Stimulated activated CD4-positive, alpha-beta T cell treated with anti-CD3 and anti-CD28 coated beads, Interleukin-15, amount 100 ng/mL, for 24 hours (primary cell): ENCODE measurements at places on chromosomes 13 and 19.

DNA sequence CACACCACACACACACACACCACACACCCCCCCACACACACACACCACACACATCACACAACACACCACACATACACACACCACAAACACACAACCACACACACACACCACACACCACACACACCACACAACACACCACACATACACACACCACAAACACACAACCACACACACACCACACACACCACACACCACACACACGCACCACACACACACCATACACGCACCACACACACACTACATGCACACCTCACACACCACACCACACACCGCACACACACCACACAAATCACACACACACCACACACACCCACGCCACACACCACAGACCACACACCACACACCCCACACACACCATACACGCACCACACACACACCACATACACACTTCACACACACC is 83.5 kb downstream of the ZNF557 start:
- peak; percentile 7 for DNase-seq

GRCh38 chr13:34364633-34365032 is 546.7 kb downstream of the RFC3 start:
- DNase-seq, result no peak

GRCh38 chr19:30103981-30104380 is 161.9 kb downstream of the URI1 start:
- DNase-seq, result no peak

DNA sequence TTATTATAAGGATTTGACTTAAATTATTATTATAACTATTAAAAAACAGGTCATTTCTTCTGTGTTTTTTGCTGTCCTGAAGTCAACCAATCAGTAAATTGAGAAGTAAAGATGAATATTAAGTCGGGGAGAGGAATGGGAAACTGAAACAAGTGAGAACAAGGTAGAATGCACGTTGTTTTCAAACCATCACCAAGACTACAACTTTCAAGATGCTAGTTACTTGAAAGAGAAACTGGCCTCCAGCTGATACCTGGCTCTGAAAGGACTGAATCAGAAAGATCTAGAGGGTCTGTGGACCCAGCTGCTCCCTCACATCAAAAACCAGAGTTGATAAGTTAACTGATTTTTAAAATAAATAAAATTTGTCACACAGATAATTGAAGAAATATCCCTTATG is 1301.5 kb upstream of the ATXN8OS start:
- no peak for DNase-seq

DNA sequence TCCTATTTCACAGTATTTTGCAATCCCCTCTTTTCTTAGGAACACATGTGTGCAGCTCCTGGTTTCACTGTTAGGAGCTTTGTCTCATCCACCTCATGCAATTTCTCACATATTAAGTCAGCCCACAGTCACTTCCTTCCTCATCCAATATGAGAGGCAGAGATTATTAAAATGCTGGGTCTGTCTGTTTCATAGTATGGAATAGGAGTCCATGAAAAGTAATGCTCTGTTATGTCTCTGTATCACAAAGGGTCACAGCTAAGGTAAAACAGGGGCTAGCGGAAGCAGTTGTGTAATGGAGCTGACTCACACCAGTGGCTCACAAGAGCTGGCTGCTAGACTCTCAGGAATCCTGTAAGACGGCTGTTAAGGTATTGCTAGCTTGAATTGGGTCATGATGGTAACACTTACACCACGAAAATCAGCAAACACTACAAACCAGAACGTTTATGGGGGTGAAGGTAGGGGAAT is 216.5 kb downstream of the EFNB2 start:
- no peak for DNase-seq

DNA sequence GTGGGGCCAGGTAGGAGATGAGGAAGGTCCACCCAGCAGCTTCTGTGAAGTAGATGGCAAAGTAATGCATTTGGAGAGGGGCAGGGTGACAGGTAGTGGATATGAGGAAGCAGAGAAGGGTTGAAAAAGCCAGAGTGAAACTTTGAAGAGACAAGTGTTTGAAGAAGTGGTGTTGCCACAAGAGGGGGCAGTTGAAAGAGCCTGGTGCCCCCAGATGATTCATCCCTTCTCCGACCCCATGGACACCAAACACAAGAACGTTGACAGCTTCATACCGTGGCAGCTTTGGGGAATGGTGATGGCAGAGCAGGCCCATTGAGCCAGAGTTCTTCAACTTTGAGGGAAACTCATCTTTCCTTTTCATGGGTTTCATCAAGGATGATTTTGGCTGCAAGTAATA is 19.9 kb downstream of the IFNL3 start:
- no peak for DNase-seq

DNA sequence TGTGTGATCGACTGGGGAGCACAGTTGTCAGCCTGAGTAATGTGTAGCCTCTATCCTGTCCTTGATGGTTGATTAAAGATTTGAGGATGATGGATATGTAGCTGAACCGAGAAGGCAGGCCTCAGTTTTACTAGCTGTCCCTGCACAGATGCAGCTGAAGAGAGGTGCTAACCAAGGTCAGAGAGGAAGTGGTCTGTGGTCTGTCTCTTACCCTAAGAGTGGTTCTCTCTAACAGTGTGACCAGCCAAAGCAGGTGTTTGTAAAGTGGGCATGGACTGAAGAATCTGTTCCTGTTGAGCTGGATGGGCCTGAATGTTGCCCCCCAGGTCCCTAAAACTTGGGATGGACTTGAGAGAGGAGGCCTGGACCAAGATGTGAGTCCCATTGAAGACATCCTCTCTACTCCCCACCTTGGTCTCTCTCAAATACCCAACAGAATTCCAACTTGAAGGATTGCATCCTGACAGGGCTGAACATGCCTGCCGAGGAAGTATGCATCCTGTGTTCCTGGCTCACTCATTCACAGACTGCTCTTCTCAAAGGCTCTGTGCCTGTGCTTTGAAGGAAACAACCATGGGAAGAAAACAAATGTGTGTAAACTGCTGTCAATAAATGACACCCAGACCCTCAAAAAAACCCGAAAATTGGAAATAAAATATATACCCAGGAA is 223.8 kb downstream of the MAB21L1 start:
- no peak for DNase-seq

- no peak for DNase-seq
Measured at GRCh38 chr13:100751826-100752225, 77.2 kb upstream of the TMTC4 start.

- peak; percentile 57 for DNase-seq
Measured at GRCh38 chr19:13597640-13598039, 91.4 kb upstream of the CACNA1A start.

DNA sequence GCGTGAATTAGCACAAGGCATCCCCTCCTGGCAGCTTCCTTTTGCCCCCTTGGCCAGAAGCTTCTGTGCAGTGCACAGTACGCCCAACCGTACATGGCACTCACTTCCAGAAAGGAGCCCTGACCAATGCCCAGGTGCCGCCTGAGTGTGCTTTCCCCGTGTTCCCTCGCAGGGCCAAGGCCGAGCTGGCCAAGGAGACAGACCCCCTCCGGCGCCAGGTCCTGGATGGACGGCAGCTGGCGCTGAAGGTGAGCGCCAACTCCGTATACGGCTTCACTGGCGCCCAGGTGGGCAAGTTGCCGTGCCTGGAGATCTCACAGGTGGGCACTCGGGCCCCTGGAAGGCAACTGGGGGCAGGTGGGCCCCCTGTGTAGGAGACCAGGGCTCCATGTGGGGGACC is 9.4 kb upstream of the SPIB start:
- DNase-seq, result no peak

- no peak for DNase-seq
Measured at GRCh38 chr13:80329250-80329649, 11.7 kb downstream of the SPRY2 start.

- DNase-seq, result no peak
Measured at GRCh38 chr19:29708554-29709439, 6.3 kb downstream of the C19orf12 start.

- no peak for DNase-seq
Measured at GRCh38 chr19:49861107-49861506, 6.3 kb downstream of the PNKP start.

DNA sequence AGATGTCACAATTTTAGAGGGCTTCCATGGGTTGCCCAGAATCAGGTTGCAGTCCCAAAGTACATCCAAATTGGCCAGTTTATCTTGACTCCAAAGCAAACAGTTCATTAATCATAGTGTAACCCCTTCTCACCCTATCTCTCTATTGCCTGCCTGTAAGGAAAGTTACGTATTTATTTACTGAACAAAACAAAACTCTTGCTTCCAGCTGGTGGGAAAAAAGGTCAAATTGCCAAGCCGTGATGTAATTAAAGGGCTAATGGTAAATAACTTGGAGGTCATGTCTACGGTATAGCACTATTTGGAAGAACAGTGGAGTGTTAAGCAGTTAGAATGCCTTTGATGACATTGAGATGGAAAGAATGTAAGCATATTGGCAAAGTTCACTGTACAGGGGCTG is 214.0 kb downstream of the DLEU7 start:
- DNase-seq, result no peak

- peak; percentile 42 for DNase-seq
Measured at GRCh38 chr19:6518145-6518911, 12.5 kb upstream of the TNFSF9 start.

DNA sequence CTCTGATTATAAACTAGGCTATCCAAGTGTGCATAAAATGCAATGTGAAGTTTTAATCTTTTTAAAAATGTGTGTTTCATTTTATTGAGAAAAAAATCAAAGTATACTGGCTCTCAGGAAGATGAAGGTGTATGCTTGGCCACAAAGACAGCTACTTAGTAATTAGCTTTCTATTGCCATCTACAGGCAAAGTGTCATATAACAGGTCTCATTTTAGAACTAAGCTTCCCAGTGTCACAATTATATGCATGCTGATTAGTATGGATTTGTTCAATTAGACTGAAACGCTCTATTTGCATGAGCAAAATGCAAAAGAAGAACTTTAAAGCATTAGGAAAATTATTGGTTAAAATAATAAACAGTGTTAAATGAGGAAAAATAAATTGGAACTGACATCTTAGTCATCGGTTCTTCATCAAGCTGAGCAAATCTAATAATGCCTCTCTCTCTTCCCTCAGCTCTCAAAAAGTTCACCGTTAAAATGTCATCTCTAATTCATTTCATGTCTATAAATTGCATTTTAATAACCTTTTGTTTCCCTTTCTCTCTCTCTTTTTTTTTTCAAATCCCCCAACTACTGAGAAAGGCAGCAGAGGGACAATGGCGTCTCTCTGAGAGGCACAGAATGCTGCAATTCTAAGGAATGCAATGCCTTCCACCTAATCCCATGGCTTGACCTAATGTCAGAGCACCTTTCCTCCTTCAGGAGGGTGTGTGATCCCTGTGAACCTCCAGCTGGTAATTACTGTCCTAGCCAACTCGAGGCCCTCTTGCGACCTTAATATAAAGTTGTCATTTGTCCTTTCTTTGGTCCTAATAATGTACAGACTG is 313.1 kb upstream of the MAB21L1 start:
- DNase-seq, result no peak

DNA sequence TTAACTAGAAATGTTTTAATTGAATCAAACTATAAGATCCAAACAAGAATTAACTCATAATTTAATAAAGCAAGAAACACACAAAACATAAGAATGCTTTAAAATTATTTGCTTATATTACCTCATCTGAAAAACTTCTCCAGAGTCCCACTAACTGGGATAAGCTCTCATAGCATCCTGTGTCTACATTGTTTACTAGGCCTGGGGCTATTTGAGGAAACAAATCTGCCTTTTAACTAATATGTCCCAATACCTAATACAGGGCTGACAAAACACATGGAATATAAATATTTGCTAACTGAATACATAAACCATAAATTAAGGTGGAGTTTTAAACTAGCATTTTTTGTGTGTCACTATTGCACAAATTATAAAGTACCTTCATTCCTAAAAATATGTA is 1399.8 kb upstream of the SLC10A2 start:
- DNase-seq, result no peak

GRCh38 chr19:19531951-19532805 is 3.5 kb downstream of the YJEFN3 start:
- DNase-seq, result peak; percentile 89

DNA sequence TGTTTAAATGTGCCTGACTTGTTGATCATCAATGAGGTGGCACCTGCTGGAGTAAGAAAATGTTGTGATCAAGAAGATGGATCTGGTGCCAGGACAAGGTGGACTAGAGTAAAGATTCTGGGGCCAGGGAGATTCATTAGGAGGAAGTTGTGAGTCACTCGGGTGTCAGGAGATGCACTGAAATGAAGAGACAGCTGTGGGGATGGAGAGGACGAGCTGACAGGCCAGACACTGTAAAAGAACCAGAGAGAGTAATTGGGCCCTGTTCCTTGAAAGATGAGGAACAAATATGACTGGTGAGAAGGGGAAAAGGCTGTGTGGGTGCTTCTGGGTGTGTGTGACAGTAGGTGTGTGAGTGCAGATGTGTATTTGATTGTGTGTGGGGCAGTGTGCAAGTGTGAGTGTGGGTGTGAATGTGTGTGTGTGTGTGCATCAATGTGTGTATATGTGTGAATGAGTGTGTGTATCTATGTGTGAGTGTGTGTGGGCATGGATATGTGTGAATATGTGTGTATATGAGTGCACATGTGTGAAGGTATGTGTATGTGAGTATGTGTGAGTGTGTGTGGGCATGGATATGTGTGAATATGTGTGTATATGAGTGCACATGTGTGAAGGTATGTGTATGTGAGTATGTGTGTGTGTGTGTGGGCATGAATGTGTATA is 260.5 kb downstream of the RFC3 start:
- DNase-seq, result no peak

- DNase-seq, result no peak
Measured at GRCh38 chr13:74061926-74062595, 72.1 kb downstream of the KLF12 start.

DNA sequence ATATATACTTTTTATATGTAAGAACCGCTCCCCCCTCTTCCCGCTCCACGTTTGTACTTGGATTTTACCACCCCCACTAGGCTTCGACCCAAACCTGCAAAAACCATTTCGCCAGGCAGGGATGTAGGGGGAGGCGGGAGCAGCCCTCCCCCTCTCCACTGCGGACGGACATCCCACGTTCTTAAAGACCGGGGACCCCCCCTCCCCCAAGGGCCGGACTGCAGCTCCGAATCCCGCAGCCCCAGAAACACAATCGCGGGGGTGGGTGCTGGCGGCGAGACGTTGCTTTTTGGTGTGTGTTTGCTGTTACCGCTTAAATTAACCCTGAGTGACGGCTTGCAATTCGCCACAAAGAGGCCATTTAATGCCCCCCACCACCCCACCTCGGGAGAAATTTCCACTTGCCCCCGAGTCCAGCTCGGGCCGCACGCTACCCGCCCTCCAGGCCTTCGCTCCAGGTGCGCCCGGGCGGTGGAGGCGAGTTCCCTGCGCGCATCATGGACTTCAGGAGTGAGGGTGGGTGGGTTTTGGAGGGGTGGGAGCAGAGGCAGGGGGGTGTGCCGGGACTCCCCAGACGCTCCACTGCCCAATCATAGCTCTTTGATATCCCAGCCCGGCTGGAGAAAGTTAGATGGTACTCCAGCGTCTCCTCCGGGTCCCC is 15.8 kb downstream of the NFIX start:
- DNase-seq, result no peak

GRCh38 chr13:98917116-98917515 is 60.7 kb downstream of the DOCK9 start:
- no peak for DNase-seq
